Stimulated activated CD4-positive, alpha-beta T cell treated with anti-CD3 and anti-CD28 coated beads, Interleukin-2, amount 100 ng/mL, for 4 hours (primary cell): ENCODE measurements at places on chromosomes 16 and 17.

GRCh38 chr16:81071805-81072204, 5.2 kb downstream of the C16orf46 start:
- no peak for DNase-seq

GRCh38 chr16:73232555-73233328, 184.8 kb upstream of the ZFHX3 start:
- DNase-seq: no peak

DNA sequence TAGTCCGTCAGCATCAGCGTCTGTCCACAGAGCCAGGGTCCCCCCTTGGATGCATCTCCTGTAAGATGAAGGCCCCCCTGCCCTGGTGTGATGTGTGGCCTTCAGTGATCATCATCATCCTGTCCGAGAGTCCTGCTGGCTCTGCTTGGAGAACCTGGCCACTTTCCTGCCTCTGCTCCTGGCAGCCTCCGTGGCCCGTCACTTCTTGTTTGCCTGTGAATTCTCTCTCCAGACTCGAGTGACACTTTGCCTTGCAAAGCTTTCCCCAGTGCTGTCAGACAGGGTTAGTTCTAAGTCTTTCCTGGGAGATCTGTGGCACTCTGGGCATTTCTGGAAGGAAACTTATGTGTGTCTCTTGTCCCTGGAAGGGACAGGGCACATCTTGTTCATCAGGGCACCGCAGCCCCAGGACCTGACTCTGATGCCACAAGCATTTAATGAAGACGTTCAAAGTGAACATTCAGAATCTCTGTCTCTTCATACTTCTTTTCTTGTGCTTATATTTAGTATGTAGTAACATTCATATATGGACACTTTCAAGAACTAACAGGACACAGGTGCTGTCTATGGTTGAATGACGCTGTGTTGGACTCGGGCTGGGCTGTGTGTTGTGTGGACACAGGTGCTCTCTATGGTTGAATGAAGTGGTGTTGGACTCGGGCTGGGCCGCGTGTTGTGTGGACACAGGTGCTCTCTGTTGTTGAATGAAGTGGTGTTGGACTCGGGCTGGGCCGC, 68.5 kb downstream of the RPTOR start:
- no peak for DNase-seq

GRCh38 chr17:48642059-48642842, 16.1 kb upstream of the HOXB9 start:
- no peak for DNase-seq

DNA sequence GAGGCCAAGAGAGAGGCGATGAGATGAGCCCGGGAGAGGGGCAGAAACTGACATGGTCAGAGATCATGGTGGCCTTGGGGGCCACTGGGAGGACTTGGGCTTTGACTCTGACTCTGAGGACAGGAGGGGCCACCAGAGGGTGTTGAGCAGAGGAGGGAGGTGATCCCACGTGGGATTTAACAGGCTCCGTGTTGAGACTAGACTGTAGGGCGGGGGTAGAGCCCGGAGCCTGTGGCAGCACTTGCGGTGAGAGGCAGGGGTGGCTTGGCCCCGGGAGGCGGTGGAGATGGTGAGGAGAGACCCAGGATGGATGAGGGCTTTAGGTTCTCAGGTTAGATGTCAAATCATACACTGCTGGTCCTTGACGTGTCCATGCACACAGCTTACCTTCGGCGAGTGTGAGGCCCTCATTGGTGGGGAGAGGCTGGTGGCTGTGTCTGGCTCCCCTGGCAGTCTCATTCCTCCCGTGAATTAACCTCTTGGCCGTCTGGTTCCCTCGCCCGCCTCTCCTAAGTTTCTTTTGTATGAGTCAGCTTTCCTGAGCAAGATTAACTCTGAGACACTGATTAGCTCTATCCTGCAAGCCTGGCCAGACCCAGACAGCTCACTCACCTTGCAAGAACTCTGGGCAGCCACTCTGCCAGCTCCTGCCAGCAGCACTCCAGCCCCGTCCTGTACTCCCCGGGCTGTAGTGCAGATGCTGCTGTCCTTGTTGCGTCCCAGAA, 39.7 kb downstream of the VPS35L start:
- no peak for DNase-seq
